ENCODE measurements at places on chromosomes 5 and 9.

- no peak for DNase-seq
Observed at GRCh38 chr9:112112941-112113681, 62.0 kb downstream of the SUSD1 start.

DNA sequence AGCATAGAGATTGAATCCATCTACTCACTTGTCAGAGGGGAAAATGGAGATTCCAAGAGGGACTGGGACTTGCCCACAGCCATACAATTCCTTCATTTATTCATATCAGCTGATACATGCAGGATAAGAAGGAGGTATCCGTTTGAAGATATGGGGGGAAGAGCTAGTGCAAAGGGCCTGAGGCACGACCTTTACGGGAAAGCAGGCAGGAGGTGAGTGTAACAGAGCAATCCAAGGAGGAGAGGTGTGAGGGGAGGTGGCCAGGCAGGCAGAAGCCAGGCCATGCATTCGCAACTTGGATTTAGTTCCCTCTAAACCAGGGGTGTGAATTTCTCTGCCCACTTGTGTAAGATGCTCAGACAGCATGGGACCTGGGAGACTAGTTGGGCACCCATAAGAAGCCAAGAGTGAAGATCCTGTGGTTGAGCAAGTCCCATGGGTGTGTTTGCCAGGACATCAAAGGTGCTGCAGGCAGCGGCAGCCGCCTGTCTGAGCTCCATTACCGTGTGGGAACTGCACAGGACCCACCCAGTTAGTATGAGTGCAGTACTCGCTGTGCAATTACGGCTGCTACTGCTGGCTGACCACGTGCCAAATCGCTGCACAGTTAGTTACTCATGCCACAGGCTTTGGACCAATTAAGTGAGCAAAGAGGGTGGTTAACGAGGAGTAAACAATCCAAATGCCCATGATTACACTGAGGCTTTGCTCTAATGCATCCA lies 31.4 kb upstream of the FAT2 start:
- DNase-seq = no peak

DNA sequence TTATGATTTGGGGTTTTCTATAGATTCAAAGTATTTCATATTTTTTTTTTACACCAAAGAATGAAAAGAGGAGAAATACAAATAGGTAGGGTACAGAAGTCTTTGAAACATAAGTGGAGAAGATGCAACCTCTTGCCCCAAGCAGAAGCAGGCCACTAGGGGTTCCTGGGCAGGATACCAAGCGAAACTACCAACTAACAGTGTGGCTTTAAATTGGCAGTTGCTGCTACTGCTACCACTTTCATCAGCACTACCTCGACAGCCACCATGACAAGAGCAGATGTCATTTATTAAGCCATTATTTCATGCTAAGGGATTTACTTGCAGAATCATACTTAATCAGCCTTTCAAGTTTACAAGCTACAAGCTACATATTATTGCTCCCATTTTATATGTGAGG lies 288.1 kb downstream of the NR3C1 start:
- no peak for DNase-seq

DNA sequence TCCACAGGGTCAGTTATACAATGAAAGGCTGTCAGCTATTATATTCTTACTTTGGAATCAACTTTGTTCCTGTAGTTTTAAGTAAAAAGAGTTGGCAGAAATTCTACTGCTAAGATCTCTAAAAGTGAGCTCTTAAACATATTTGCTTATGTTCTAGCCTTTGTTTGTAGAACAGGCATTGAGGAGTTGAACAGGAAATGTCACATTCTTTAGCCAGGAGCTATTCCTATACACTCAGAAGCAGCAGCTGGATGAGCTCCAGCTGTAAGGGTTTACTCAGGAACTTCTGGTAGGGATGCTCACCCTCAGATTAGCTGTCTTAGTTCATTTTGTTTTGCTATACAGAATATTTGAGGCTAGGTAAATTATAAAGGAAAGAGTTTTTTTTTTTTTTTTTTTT lies 22.4 kb upstream of the SPINK14 start:
- no peak for DNase-seq

- DNase-seq = no peak
Observed at GRCh38 chr5:81427566-81427965, 33.6 kb upstream of the ACOT12 start.

- peak; percentile 57 for DNase-seq
Observed at GRCh38 chr9:126423142-126423915, 96.7 kb downstream of the MVB12B start.

GRCh38 chr5:65817931-65818330 lies 95.9 kb downstream of the NLN start:
- DNase-seq = no peak

DNA sequence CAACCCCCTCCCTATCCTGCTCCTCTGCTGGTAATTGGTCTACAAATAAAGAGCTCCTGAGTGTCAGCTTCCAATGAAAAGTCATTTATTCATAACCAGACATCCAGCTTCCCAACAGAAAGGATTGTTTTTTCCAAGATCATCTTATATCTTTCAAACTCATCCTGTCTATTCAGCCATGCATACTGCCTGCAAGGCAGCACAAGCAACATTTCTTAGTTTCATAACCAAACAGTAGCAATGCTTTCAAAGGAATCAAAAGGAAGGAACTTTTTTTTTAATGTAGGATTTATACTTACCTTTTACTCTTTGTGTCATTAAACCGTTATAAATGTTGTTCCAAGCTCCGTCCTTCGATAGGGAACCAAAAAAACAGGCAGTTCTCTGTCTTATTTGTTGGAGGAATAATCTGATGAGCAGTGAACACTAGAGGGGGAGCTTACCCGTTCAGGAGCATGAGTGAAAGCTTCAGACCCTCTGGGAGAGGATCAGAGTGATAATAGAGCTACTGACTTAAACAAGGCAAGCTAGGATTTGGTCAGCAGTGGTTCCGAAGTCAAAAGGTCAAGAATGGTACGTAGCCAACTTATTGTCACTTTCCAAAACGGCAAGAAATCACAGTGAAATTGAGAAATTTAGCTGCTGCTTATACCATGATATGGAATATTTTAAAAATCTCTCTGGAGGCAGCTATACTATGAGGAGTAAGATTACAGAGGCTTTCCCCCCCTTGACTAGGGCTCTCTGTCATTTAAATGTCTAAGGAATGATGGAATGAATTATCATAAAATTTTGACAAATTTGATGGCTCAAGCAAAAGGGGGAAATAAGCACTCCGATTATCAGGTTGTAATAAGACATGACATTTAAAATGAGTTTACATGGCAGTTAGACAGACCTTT lies 892.9 kb downstream of the NR2F1-AS1 start:
- DNase-seq = no peak

DNA sequence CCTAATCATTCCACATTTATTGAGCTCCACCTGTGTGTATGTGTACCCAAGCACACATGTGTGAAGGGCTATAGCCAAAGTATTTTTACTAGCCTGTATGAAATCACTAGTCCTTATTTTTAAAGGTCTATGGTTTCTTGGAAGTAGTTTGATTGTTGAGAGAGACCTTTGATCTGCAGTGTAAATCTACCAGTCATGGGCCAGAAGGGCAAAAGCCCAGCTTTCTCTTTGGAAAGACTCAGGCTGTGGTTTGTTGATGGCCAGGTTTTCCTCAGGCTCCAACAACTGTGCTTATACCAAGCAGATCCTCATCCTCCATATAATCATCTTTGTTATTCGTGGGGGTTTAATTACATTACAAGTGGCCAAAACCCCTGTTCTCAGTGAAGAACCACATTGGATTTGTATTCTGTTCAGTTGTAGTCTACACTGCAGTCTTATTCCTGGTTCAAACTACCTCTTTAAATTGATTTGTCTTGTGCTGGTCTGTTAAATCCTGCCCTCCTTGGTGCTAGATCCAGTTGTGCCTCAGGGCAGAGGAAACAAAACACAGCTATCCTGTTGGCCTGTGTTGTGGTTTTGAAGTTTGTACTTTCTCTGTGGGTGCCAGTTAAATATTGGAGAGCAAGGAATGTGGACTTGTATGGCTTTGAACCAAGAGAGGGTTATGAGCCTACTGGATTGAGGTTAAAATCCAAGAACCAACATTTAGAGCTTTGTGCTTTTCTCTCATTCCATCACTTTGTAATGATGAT lies 13.3 kb downstream of the CDC26 start:
- DNase-seq = no peak

Data from activated CD8-positive, alpha-beta memory T cell treated with anti-CD3 and anti-CD28 coated beads for 24 hours (primary cell).